Stimulated activated CD8-positive, alpha-beta memory T cell treated with anti-CD3 and anti-CD28 coated beads, Interleukin-7, amount 100 ng/mL, for 1 hour (primary cell): ENCODE measurements at places on chromosomes 7 and 10.

DNA sequence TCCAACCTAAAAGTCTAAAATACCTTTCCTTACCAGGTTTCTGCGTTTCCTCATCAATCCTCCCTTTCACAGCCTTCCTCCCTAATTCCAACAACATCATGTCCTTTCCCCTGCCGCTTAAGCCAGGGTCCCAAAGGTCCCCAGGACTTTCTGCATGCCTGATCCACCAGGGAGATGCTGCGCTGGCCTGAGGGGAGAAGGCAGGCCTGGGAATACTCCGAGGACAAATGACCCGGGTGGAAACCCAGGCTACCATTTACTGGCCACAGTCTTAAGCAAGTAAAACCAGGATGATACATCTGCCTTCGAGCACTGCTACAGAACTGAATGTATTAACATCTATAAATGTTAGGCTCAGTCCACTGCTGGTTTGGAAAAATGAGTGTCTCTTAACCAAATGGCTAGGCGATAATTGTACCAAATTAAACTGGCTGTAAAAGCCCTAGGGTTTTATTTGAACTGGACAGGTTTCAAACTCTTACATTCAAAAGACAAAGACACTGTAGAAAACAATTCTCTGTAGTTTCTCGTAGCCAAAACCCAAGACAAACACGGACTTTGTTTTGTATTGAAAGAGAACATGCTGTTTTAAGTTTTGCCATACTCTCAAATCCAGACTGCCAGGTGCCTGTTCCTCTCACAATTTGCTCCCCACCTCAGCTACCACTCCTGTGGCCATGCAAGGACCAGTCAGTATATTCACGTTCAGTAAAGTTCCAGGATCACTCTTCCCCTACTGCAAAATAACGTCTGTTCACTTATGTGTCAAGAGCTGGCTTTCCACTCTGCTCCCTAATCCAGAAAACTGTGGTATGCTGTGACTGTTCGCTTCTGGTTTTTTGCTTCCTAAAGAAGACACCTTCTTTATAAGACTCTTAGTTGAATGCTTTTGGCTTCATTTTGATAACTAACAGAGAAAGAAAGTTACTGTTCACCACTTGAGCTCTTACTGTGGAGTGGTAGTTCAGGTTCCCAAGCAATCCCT lies 145.7 kb downstream of the RNF216 start:
- DNase-seq, result no peak

DNA sequence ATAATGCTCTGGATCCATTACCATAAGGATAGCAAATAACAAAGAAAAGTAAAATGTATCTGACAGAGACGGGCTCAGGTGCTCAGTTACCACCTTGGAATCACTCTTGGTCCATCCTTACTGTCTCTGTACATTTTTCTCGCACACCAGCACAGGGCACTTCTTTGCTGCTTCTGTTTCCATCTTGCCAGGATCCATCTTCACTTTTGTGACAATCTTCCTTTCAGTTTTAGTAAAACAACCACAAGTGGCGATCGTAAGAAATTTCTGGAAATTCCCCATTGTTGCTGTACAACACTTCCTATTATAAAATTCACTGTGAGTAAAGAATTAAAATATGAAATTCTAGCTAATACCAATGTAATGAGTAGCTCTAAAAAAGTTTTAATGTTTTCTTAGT lies 695.5 kb downstream of the GRM8 start:
- DNase-seq, result no peak

- DNase-seq, result no peak
Observed at GRCh38 chr7:153286763-153287162, 527.2 kb downstream of the ACTR3B start.

DNA sequence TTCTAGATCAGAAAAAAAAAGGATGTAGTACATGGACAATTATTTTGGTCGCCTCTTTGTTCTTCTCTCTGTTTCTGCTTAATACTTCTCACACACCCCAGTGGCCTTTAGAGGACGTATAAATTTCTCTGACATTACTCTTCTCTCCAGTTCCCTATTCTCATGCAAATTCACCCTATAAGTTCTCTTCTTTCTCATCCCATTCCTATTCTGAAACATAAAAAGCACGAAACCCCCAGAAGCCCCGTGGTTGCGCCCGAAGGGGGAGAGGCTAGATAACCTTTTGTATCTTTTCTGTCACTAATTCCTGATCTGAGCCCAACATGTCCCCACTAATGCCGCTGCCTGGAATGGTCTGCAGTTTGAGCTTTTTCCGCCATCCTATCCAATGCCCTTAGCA lies 136.9 kb downstream of the SKIDA1 start:
- DNase-seq, result no peak

GRCh38 chr7:150744041-150744656 lies 6.9 kb downstream of the GIMAP5 start:
- DNase-seq, result no peak

DNA sequence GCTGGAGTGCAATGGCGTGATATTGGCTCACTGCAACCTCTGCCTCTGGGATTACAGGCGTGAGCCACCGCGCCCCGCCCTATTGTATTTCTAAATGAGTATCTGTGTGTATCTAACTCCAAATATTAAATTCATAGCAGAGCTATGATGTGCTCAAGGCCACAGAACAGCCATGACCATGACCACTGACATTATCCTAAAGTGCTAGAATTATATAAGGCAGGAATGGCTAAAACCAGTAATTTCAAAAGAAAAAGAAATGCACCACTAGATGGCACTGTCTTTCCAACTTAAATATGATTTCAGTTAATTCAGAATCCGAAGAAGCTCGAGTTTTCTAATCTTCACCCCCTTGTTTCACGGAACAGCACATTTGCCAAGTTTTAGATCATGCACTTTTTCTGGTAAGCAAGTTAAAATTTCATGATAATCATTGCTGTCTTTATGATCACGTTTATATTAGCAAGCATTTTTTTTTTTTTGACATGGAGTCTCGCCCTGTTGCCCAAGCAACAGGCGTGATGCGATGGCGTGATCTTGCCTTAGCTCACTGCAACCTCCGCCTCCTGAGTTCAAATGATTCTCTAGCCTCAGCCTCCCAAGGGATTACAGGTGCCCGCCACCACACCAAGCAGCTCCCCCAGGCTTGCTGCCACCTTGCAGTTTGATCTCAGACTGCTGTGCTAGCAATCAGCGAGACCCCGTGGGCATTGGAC lies 65.3 kb downstream of the OR13A1 start:
- DNase-seq, result no peak

DNA sequence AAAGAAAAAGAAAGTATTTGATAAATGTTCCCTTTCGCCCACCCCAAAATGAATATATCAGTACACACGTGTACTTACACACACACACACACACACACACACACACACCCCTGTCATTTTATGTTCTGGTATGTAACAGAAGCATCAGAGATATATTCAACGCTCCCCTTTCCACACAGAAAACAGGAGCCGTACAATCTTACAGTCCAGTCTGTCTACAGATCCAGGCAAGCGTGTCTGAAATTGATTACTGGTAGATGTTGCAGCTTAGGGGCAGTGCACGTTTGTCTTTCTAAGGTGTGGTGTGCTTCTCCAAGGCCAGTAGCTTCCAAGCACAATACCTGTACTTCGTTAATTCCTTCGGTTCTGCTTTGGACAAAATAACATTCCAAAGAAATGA lies 143.7 kb upstream of the RNF32 start:
- DNase-seq, result no peak

GRCh38 chr10:35784751-35785150 lies 142.7 kb upstream of the FZD8 start:
- no peak for DNase-seq

GRCh38 chr10:60883187-60883586 lies 60.8 kb downstream of the RHOBTB1 start:
- no peak for DNase-seq

DNA sequence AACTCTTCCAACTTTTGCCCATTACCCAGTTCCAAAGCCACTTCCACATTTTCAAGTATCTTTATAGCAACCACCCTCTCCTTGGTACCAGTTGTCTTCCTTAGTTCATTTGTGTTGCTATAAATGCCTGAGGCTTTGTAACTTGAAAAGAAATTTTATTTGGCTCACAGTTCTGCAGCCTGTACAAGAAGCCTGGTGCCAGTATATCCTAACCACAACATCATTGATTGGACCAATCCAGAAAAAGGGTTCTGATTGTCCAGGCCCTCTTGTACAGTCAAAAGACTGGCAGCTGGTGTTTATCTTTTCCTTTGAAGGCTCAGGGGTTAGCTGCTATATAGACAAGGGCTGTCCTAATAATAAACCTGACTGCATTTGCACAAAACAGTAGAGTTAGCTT lies 21.1 kb upstream of the ABCC2 start:
- no peak for DNase-seq

DNA sequence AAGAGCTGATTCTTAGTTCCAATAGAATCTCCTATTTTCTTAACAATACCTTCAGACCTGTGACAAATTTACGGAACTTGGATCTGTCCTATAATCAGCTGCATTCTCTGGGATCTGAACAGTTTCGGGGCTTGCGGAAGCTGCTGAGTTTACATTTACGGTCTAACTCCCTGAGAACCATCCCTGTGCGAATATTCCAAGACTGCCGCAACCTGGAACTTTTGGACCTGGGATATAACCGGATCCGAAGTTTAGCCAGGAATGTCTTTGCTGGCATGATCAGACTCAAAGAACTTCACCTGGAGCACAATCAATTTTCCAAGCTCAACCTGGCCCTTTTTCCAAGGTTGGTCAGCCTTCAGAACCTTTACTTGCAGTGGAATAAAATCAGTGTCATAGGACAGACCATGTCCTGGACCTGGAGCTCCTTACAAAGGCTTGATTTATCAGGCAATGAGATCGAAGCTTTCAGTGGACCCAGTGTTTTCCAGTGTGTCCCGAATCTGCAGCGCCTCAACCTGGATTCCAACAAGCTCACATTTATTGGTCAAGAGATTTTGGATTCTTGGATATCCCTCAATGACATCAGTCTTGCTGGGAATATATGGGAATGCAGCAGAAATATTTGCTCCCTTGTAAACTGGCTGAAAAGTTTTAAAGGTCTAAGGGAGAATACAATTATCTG lies 1.6 kb downstream of the LRRTM3 start:
- no peak for DNase-seq

DNA sequence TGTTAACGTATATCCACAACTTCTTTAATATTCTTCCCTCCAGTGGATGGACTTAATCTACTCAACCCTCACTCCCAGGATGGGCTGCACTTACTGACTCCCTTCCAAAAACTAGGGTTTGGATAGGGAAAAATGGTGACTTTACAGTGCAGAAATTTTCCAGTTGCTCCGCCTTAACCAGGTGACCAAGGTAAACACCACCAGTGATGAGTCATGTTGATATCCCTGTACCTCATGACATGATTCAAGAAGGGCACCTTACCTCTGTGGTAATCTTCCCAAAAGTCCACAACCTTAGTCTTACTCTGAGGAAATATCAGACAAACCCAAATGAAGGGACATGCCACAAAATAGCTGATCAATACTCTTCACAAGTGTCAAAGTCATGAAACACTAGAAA lies 3.5 kb upstream of the GSTK1 start:
- DNase-seq, result no peak

- DNase-seq, result no peak
Observed at GRCh38 chr10:114504769-114505579, 100.7 kb upstream of the AFAP1L2 start.

DNA sequence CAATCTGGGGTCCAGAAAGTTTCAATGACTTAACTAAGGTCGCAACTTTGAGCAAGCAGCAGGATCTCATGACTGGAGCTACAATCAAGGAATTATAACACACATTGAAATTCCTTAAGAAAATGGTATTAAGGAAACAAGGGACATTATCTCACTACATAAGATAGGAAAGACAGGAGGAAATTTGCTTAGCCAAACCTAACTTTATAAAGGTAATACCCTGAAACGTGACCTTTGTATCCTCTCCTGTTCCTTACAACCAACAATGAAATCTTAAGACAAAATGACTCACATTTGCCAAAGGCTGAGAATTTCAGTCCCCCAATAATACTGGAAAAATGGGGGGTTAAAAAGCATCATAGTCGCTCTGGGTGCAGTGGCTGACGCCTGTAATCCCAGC lies 218.9 kb upstream of the LYZL1 start:
- no peak for DNase-seq

DNA sequence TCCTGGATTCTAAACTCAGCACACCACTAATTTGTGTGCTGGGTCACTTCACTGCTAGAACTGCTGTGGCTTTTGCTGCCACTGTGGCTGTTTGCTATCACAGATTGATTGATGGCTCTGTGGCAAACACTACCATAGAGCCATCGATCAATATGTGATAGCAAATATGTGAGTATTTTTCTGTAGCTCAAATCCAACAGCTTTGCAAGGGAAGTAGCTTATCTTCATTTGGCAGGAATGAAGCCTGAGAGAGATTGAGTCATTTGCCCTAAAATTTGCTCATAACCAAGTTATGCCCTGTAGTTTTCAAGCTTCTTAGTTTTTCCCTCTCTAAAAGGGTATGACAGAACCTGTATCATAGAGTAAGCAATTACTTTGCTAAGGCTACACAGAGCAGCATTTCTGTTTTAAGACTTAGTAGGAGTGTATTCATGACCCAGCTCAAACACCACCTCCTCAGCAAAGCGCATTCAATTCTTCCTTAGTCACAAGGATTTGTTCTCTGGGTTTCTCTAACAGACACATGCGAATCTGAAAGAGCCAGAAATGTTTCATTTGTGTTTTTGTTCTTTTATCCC lies 43.1 kb downstream of the MINPP1 start:
- no peak for DNase-seq

DNA sequence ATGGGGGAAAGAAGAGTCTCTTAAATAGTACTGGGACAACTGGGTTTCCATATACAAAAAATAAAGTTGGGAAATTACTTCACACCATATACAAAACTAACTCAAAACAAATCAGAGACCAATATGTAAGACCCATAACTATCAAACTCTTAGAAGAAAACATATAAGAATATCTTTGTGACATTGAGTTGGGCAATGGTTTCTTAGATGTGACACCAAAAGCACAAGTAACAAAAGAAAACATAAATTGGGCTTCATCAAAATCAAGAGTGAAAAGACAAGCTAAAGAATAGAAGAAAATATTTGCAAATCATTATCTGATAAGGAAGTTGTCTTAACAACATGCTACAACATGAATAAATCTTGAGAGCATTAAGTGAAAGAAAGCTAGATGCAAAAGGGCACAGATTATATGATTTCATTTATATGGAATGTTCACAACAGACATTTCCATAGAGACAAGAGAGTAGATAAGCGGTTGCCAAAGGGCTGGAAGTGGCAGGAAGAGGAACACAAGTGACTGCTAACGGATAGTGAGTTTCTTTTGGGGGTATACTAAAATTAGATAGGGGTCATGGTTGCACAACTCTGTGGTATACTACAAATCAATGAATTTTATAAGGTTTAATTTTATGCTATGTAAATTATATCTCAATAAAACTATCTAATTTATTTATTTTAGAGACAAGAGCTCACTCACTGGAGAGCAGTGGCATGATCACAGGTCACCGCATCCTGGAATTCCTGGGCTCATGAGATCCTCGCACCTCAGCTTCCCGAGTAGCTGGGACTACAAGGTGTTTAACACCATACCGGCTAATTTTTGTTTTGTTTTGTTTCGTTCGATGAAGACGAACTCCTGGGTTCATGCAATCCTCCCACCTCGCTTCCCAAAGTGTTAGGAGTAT lies 35.4 kb downstream of the JMJD1C start:
- DNase-seq, result no peak
